ENCODE measurements at places on chromosomes 5 and 9.

DNA sequence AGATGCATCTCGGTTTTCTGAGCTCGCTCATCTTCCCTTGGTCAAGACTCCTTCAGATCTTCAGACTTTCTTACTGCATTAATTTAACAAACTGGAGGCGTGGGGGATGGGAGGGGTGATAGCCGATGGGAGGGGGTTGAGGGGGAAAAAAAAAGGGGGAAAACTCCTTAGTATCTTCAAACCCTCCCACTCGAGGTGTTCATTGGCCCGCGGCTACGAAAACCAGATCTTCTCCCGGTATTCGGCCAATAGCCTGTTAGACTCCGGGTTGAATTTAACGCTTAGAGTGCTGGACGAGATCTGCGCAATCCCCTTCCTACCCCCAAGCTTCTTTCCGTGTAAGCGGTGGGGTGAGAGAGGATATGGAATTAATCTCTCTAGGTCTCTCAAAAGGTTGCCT, 689 bp upstream of the GLRA1 start:
- no peak for DNase-seq

GRCh38 chr5:107072440-107072839, 598.3 kb downstream of the EFNA5 start:
- DNase-seq = no peak

GRCh38 chr5:148388696-148389095, 4.9 kb downstream of the FBXO38 start:
- no peak for DNase-seq

- DNase-seq = no peak
Observed at GRCh38 chr5:135249658-135250057, 149.4 kb downstream of the MACROH2A1 start.

DNA sequence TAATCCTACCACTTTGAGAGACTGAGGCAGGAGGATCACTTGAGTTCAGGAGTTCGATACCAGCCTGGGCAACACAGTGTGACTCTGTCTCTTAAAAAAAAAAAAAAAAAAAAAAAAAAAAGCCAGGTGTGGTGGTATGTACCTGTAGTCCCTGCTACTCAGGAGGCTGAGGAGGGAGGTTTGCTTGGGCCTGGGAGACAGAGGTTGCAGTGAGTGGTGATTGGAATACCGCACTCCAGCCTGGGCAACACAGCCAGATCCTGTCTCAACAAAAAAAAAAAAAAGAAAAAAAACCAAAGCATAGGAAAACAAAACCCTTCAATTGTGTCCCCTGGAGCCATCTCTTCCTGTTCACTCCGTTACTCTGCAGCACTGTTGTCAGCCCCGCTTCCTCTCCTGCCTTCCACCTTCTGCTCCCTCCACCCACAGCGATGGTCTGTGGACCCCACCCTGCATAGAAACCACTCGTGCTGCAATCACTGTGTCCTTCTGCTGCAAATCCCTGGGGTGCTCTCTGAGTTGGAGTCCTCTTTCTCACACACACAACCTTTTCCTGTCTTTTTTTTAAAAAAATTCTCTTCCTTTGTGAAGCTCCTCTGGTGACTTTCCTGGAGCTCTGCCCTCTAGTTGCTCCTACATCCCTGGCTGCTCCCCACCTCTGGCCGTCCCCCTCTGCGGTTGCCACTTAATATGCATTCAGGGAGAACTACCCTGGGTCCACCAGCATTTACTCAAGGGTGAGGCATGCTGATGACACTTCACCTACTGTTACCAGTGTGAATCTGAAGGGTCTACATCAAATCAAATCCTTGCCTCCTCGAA, 22.2 kb downstream of the CCT5 start:
- DNase-seq = no peak

DNA sequence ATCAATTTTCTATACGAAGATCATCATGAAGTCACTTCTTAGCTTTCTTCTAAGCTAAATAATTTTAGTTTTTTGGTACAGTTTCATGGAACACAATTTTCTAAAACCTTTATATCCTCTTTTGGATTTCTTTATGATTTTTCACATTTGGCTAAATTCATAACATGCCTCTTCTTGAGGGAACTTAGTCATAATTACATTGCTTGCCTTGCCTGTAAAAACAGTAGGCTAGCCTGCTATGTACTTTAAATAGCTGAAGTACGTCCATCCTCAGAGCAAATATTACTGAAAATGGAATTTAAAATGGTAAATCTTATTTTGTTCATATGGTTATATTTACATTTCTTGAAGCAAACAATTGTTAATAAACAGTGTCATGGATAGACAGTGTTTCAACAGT, 225.0 kb downstream of the VPS13A start:
- no peak for DNase-seq

GRCh38 chr5:158233735-158234322, 374.9 kb upstream of the CLINT1 start:
- DNase-seq = no peak

- no peak for DNase-seq
Observed at GRCh38 chr5:80597500-80597899, 27.4 kb upstream of the ANKRD34B start.

DNA sequence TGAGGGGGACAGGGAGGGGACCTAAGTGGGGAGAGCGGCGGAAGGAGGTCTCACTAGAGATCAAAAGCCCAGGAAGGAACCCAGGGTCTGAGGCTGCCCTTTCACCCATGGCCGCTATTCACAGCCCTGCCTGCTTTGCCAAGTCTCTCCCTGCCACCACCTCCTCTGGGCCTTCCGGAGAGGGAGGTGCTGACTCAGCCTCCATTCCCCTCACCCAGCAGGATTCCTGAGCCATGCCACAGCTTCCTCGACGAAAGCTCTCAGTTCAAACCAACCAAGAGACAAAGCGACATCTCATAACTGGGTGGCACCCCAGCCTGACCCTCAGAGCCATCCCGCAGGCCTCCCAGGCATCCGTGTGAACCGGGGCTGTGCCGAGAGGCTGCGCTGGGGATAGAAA, 36.7 kb downstream of the PAX5 start:
- no peak for DNase-seq

- no peak for DNase-seq
Observed at GRCh38 chr9:118215549-118215948, 511.3 kb downstream of the TLR4 start.

GRCh38 chr9:32854271-32854670, 70.9 kb downstream of the TMEM215 start:
- no peak for DNase-seq

DNA sequence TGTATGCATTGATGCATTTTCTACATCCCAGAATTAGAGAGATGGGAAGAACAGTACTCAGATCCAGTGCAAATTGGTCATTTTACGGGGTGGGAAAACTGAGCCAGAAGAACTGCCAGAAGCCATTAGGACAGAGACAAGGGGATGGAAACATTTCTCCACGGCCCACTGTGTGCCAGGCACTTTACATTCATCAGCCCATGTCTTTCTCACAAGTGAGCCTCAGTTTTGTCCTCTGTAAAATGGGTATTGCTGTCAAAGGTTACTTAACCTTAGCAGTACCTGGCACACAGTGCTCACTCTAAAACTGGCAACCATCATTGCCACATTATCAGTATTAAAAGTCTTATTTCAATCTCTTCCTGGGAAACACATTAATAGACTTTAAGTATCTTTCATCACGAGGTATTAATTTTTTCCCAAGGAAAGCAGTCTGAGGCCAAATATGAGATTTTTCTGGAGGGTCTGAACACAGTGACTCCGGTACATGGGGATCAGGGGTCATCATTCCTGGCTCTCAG, 5.2 kb downstream of the DUSP1 start:
- DNase-seq = no peak

GRCh38 chr5:118611332-118611945, 376.9 kb downstream of the DTWD2 start:
- DNase-seq = no peak

- DNase-seq = no peak
Observed at GRCh38 chr9:97987487-97987886, 4.3 kb downstream of the ANP32B start.

GRCh38 chr5:141876628-141877355, 1.4 kb downstream of the PCDH1 start:
- no peak for DNase-seq

DNA sequence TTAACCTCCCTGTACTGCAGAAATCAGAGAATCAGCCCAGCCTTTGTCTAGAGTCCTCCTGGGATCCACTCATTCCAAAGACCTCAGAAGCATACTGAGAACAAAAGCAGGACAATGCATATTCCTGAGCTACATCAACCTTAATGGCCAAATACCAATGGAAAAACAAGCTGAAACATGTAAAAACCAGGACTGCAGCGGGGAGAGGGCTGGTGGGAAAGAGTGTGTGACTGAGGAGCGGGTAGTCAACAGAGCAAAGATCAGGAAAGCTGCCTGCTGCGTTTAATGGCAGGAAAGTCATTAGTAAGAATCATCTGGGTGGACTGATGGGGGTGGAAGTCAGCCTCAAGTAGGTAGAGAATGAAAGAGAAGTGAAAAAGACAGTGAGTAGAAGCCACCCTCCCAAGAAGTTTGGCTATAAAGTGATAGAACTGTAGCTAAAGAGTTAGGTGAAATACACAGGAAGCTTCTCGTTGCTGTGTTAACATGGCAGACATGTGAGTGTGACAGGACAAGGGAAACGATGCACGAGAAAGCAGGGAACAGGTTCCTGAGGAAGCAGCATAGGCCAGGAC, 88.1 kb downstream of the OTULIN start:
- DNase-seq = no peak

DNA sequence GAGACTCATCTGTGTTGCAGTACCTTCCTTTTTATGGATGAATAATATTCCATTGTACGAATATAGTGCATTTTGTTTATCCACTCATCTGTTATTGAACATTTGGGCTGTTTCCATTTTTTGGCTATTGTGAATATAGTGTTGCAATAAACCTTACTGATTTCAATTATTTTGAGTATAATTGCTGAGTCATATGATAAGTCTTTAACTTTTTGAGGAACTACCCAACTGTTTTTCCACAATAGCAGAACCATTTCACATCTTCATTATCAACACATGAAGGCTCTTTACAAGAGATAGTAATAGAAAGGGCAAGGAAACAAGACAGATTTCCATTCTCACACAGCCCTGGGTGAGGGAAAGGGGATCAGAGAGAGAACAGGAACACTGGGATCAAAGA, 329.2 kb downstream of the RAB3C start:
- no peak for DNase-seq

DNA sequence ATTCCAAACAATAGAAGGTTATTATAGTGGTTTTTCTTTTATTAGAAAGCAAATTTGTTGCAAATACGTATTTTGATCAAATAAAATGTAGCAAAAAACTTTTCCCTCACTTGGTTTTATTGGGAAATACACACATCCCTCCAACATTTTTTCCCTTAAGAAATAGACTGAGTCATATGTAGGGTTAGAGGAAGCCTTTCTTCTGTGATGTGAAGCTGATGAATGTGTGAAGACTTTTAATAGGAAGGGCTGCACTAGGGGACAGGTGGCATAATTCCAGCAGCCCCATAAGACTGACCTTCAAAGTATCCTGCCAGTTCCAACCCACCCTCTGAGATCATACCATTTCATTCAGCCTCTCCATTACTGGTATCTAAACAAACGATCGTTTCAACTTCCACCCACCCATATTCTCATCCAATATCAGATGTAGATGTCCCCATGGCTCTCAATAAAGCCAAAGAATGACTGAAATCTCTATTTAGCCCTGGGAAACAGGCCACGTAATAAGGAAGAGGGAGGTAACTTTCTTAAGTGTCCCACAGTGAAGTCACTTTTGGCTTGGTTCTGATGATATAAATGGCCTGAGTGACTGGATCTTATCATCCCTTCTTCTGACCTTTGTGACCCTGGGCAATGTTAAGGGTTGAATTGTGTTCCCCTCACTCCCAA, 64.7 kb upstream of the LPAR1 start:
- DNase-seq = no peak

GRCh38 chr9:134209731-134210311, 45.5 kb upstream of the RNU6ATAC start:
- no peak for DNase-seq

- DNase-seq = no peak
Observed at GRCh38 chr5:67774786-67775185, 440.8 kb upstream of the PIK3R1 start.

GRCh38 chr5:87361031-87361445, 51.7 kb downstream of the CCNH start:
- DNase-seq = no peak

- DNase-seq = no peak
Observed at GRCh38 chr5:154000703-154001102, 38.0 kb downstream of the FAM114A2 start.

DNA sequence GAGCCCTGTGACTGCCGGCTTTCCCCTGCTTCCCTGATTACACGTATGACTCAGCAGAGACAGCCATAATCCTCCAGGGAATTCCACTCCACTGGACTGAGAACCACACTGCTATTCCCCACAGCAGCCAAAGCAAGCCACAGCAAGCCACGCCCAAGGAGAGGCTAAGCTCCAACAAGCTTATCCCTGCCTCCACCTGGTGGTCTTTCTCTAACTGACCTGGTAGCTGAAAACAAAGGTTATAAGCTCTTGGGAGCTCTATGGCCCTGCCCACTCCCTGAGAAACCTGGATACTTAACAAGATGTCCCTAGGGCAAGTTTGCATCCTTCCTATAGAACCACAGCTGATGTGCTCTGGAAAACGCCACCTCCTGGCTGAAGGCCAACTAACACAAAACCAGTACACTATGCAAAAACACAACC, 613.7 kb upstream of the CDH18 start:
- DNase-seq = no peak

- DNase-seq = no peak
Observed at GRCh38 chr5:1390861-1391600, 46.1 kb upstream of the CLPTM1L start.

GRCh38 chr9:83106263-83106662, 43.3 kb upstream of the RASEF start:
- DNase-seq = no peak

GRCh38 chr9:135263511-135263910, 176.0 kb downstream of the OLFM1 start:
- no peak for DNase-seq

GRCh38 chr9:18676525-18676924, 202.6 kb downstream of the ADAMTSL1 start:
- DNase-seq = no peak

GRCh38 chr5:17103461-17103860, 114.0 kb upstream of the BASP1 start:
- DNase-seq = no peak

DNA sequence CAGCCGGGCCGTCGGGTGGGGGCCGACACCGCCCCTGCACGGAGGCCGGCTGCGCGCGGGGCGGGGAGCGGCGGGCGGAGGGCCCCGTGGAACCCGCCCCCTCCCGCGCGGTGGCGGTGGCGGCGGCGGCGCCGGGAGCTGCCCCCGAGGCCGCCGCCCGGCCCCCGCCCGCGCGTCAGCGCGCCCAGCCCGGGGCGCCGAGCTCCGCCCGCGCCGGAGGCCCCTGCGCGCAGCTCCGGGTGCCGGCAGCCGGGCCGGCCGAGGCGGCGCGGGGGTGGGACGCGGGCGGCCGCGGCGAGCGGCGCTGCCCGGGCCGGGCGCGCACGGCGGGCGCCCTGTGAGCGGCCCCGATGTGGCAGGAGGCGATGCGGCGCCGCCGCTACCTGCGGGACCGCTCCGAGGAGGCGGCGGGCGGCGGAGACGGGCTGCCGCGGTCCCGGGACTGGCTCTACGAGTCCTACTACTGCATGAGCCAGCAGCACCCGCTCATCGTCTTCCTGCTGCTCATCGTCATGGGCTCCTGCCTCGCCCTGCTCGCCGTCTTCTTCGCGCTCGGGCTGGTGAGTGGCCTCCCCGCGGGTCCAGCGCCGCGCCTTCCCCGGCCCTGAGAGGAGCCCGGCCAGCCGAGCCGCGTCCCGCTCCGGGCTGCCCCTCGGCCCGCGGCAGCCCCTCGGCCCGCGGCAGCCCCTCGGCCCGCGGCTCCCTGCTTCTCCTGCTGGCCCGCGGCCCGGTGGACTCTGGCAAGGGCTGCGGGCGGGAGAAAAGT, at the start of gene ADCY2:
ADCY2 (plus strand) TSS at position 192 of the 766 bp plus-strand sequence; CDS start at position 351, 159 bp downstream.
- DNase-seq = no peak

- DNase-seq = no peak
Observed at GRCh38 chr9:126543490-126543889, 70.2 kb upstream of the LMX1B start.

Measured in activated CD4-positive, CD25-positive, alpha-beta regulatory T cell (primary cell).